ENCODE measurements at places on chromosomes 5 and 9.

- DNase-seq: no peak
Observed at GRCh38 chr5:95081500-95081960, 203.4 kb downstream of the MCTP1 start.

GRCh38 chr5:67290655-67291054 lies 94.1 kb upstream of the CD180 start:
- DNase-seq: no peak

DNA sequence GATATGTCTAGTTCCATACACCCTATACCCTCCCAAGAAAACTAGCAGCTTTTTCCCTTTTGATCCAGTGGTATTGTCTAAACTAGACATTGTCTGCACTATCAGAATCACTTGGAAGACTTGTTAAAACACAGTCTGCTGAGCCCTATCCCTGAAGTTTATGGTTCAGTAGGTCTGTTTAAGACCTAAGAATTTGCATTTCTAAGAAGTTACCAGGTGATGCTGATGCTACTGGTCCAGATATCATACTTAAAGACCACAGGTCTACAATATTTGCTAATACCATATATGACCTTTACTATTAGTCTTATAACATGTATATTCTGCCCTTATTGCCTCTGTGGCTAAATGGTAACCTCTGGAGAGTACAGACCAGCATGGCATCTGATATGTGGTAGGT lies 23.3 kb downstream of the SKIC3 start:
- DNase-seq: no peak

DNA sequence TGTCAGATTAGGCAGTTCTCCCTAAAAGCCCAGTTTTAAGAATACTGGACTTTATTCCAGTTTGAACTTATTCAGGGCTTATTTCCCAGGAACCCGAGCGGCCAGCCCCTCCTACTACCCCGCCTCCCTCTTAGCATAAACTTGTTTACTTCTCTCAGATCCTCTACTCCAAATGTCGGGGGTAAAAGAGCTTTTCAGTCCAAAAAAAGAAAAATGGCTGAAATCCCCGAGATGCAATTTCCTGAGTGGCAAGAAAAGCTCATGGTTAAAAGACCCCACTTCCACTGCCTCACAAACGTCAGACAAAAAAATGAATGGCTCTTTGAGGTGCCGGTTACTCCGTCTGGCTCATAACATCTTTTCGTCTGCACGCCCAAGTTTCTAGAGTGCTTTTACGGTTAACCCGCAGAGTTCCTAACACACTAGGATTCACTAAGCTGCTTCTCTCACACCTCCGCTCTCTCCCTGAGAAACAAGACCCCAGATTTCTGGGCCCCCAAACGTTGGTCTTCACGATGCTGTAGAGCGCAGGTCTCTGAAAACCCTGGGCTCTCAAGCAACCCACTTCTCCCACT lies 402 bp downstream of the BRD8 start:
- peak; percentile 14 for DNase-seq
